NCI-H1092 (cell line): ENCODE measurements at places on chromosomes 1 and 21.
A peak's percentile ranks its signal among the peaks of the same experiment; 100 is the strongest.

DNA sequence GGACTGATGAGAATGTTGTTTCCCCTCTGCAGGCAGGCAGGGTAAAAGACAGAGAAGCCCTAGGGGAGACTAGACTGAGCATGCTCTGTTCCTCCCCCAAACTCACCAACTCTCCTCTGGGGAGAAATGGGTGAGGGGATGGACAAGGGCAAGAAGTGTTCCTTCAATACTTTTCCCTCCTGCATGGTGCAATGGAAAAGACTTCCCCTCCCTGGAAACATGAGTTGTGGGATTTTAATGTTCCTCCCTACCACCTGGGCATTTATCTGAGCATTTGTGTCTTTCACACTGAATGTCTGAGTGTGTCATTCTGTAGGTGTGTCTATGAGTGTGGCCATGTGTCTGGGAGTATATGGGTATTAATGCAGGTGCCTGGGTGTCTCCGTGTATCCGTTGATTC lies 275.7 kb downstream of the C1orf94 start:
- DNase-seq, result no peak

DNA sequence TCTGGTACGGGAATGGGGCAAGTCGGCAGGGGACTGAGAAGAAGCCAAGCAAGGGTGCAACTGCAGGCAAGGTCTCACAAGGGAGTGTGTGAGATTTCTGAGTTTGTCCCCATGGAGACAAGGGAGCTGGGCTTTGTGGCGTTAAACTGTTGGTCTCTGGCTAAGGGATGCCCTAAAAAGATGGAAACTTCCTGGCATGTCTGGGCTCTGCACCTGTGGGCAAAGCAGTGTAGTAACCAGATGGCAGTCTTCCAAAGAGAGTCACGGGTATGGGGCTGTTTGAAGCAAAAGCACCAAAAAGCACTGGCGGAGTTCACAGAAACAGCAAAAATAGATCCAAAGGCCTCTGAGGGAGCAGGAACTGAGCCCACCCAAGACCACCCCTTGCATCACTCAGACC lies 104.8 kb upstream of the SLC44A3 start:
- no peak for DNase-seq

- no peak for DNase-seq
Observed at GRCh38 chr1:174190691-174191199, 31.4 kb downstream of the RABGAP1L start.

DNA sequence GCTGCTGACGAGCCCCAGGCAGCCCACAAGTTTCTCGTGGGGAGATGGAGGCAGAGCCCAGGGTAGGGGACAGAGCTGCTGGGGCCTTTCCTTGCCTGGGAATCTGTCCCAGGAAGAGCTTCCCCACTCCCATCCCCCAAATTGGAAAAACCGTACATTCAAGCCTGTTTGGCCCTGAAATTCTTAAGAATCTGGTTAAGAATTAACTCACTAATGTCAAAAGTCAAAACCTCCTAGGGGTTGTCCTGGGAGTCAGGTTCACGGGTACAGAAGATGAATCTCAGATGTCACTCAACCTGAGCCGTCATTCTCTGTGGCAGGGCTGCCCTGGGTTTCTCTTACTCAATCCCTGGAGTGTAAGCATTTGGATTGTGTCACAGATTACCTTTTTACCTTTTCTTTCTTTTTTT lies 8.4 kb downstream of the C1orf115 start:
- no peak for DNase-seq

GRCh38 chr1:228865627-228866330 lies 130.5 kb downstream of the RHOU start:
- peak; percentile 20 for DNase-seq

GRCh38 chr1:117740496-117740895 lies 134.6 kb downstream of the TENT5C start:
- DNase-seq, result no peak

DNA sequence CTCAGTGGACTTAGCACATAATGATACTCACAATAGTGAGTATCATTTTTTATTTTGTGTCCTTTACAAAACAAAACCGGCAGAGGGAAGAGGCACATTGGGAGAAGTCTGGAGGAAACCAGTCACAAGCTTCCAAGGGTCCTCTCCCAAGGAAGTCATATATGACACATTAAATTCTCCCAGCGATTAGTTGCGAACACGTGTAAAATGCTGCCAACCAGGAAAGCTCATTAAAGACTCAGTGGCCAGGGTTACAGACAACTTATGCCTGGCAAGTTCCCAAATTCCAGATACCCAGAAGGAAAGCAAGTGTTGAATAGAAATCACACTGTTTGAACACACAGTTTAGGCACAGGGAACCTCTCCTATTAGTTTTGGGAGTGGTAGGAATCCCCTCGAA lies 52.5 kb downstream of the TTC13 start:
- no peak for DNase-seq

DNA sequence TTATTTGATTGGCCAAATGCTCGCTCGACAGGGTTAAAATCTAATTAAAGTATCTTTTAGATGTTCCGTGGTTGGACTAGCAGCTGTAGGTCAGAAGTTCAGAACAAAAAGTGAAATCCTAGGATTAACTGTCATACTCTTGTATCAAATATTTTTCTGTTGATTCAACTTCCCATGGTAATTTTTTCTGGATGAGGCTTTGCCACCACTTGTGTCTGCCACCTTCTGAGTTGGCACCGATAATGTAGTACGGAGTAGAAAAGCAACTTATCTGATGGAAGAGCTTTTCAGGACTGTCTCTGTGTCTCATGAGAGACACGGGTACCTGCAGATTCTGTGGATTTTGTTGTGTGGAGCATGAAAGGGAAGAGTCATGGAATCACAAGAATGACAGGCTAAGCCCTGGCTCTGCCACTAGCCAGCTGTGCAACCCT lies 44.6 kb upstream of the CNN3 start:
- DNase-seq, result no peak

GRCh38 chr1:220970311-220970710 lies 91.1 kb downstream of the HLX start:
- no peak for DNase-seq

DNA sequence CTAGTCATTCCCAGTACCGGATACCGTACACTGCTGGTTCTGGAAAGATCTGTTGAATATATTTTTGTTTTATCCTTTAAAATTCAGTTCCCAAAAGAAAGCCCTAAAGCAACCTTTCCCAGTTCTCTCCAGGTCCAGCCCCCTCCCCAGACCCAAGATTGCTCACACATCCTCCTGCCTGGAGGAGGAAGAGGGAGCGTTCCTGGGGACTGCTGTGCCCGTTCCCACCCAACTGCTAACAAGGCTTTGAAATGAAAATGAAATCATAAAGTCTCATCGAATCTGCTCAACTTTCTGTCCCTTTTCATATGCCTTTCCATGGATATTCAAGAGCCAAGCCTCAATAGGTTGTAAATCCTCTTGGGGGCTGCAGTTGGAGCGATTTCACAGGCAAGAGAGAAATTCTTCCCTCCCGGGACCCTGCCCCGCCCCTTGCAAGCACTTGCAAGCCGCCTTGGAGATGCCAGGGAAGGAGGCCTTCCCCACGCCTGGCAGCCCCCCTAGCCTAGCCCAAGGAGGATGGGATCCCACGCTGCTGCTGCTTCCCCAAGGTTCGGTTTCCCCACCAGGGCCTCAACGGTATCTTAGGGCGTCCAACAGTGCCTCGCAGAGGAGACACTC lies 113.2 kb upstream of the CACHD1 start:
- DNase-seq, result no peak

DNA sequence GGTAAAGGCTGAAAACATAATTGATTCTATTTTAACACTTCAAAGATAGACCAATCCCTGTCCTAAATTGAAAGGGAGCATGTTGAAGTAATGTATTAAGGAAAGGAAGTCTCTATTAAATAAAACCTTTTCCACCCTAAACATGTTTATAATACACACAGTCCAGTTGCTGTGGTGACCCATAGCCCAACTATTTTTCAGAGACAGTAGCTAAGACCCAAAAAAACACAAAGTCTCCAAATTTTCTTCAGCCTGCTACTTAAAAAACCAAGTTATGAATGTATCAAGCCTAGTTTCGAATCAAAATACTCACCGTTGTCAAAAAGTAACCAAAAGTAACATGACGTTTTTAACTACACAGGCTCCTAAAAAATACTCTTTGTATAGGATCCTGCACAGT lies 1.6 kb downstream of the ELK4 start:
- DNase-seq, result no peak

DNA sequence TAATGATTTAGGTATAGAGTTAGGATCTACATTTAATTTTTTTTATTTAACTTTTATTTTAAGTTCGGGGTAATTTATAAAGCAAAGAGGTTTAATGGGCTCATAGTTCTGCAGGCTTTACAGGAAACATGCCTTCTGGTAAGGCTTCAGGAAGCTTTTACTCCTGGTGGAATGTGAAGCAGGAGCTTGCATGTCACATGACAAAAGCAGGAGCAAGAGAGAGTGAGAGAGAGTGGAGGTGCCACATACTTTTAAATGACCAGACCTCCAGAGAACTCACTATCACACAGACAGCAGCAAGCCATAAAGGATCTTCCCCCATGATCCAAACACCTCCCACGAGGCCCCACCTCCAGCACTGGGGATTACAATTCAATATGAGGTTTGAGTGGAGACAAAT lies 17.6 kb upstream of the GBP2 start:
- no peak for DNase-seq

DNA sequence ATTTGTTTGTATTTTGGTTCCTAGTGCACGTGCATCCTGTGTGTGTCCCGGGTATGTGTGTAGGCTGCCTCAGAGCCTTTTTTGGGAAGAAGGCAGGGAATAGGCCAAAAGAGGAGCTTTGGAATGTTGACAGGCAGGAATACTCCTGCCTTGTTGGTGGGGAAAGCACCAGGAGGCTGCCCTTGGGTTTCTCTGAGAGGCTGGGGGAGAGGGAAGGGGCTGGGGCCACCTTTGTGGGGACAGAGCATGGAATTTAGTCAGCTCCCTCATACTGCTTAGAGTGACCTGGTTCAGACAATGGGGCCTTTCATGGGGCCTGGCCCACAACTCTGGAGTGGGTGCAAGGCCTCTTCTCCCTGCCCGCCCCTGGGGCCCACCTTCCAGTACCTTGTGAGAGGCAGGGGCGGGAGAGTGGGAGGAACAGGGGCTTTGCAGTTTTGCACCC lies 31.3 kb downstream of the ACOT11 start:
- no peak for DNase-seq

DNA sequence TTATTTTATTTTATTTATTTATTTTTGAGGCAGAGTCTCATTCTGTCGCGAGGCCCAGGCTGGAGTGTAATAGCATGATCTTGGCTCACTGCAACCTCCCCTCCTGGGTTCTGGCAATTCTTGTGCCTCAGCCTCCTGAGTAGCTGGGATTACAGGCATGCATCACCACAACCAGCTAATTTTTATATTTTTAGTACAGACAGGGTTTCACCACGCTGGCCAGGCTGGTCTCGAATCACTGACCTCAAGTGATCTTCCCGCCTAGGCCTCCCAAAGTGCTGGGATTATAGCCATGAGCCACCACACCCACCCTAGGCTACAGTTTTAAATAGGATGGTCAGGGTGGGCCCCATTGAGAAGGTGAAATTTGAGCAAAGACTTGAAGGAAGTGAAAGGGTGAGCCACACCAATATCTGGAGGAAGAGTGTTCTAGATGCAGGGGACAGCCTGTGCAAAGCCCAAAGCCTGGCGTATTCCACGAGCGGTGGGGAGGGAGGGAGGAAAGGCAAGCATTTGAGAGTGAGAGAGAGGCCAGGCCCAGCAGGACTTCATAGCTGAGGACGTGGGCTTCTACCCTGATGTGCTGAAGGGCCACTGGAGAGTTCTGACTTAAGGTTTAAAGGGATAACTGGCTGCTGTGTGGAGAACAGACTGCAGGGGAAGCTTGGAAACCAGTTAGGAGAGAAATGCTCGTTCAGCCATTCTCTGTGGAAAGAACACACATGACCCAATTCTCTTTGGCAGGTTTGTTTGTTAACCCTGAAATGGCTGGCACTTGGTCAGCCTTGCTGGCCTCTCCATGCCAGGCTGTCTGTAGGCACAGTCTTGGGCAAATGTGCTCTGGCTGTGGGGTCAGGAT lies 62.6 kb upstream of the FAM20B start:
- no peak for DNase-seq

DNA sequence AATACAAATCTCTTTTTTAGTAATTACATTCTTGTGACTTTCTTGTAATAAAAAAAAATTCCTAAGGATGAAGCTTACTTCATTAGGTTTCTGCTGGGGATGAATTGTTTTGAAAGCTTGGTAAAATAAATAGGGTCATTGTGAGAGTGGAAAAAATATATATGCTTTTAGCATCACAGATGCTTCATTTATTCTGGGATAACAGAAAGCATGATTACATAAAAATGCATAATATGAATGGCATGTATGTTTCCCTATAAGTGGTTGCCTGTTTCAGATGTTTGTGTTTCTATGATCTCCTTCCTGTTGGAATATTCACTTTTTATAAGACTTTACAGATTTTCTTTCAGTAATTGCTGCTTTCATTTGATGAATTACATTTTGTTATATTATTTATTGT lies 42.3 kb downstream of the HMCN1 start:
- DNase-seq, result no peak

DNA sequence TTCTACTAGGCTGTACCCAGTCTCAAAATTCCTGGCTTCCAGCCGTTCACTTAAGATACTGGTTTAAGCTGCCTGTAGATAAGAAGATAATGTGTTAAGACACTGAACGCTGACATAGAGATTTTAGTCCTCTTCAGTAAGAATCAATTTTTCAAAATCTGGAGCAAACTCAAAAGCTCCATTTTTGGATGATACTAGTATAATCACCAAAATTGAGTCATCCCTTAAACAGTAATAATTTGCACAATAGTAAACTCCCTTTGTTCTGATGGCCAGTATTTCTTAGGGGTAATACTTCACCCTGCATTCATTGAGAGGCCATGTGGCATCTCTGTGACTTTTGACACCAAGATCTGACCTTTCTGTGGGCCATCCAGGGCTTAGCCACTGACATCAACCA lies 299.8 kb upstream of the USP25 start:
- no peak for DNase-seq

- DNase-seq, result no peak
Observed at GRCh38 chr1:219405531-219406331, 207.2 kb downstream of the ZC3H11B start.
